ENCODE measurements at places on chromosomes 3 and 15.

- DNase-seq, result no peak
Measured at GRCh38 chr3:177351757-177352158, 154.5 kb upstream of the TBL1XR1 start.

GRCh38 chr3:189593581-189593980 lies 37.6 kb upstream of the TP63 start:
- DNase-seq, result no peak

DNA sequence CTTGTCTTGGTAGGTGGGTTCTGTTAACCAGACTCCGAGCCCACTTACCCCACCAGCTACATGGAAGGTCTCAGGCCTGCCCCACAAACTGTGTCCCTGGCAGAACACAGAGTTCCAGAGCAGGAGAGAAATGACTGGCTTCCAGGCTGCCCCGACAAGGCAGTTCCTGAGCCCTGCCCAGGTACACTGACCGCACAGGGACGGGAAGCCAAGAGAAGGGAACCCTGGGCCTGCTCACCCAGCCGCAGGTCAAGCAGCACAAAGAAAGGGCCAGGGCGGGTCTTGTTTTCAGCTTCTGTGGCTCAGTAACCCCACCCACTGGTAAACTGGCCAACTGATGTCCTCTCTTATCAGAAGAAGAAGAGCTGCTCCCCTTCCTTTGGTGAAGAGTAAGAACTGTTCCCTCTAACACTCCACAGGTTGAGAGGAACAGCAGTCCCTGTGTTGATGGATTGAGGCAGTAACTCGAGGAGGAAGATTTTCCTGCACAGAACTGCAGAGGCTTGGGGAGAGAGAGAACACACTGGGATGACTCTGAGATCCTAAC lies 68.4 kb downstream of the CRTC3 start:
- DNase-seq, result no peak

DNA sequence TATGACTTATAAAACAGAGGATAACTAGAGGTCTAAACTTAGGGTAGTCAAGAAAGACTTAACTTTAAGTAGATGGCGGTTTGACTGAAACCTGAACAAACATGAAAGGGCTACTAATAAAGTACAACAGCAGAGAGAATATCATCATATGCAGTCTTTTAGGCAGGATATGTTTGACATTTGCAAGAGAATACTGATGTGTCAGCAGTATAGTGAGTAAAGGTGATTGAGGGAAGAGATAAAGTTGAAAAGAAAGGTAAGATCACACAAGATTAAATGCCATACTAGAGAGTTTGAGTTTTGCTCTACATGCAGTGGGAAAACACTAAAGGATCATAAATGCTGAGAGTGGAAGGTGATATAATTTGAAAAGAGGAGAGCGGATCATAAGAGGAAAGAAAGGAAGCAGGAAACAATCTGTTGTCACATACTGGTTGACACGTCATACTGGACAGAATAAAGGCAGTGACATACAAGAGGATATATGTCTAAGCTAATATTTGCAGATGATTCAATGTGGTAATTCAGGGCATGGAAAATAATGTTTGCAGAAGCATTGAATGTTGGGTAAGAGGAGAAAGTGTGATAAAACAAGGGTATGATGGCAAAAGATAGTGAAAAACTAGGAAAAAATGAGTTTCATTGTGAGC lies 223.0 kb downstream of the EPHA6 start:
- no peak for DNase-seq

GRCh38 chr3:137519602-137520001 lies 244.5 kb upstream of the SOX14 start:
- DNase-seq, result no peak

All from activated naive CD4-positive, alpha-beta T cell (primary cell).